Stimulated activated CD4-positive, alpha-beta T cell treated with anti-CD3 and anti-CD28 coated beads, Interleukin-1b, Interleukin-23, amount 100 ng/mL, for 4 hours (primary cell): ENCODE measurements at places on chromosomes 5 and 9.

DNA sequence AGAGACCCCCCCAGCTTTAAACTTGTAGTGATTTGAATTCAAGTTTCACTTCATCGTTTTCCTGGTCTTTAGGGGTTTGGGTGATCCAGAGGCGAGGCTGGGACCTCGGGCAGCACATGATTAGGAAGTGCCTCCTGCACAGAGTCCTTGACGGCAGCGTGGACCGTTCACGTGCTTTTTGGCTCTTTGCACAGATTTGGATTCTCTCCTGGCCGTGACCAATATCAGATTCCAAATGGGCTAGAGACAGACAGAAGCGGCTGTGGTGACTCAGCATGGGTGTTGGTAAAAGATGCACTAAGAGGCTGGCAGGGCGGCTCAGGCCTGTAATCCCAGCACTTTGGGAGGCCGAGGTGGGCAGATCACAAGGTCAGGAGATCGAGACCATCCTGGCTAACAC, 117.2 kb upstream of the CACNA1B start:
- DNase-seq: no peak

- DNase-seq: no peak
Measured at GRCh38 chr5:60487885-60488442, 212.0 kb downstream of the DEPDC1B start.

GRCh38 chr5:6496207-6496584, 47.5 kb downstream of the UBE2QL1 start:
- no peak for DNase-seq

DNA sequence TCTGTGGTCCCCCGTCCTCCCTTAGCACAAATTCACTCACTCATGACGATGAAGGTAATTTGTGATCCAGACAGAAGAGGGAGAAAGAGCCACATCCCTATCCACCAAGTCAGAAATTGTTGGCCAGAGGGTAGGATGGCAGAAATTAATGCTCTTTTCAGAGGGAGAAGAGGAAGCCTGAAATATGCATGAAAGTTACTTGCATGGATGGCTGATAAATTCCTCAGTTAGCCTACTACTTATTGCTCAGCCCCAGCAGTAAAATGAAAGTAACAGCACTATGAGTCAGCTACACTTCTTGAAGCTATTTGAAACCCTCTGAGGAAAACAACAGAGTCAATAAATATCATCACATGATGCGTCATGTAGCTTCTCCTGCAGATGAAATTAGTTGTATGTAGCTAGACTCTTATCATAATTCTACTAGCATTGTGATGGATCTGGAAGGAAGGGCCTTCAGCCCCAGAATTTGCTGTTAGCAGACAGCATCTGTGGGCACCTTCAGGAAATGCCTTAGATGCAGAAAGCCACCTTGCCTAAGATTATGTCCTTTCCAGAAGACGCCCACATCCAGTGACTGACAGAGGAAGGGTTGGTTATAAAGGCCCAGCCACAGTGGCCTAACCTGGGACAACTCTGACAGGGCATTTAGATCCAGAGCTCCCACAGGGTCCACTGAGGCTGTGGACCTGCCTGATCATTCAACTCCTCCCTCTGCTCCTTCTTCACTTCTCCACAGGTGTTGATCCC, 81.2 kb upstream of the CCDC112 start:
- DNase-seq: no peak

- no peak for DNase-seq
Measured at GRCh38 chr5:16837305-16837704, 98.8 kb downstream of the MYO10 start.
